ENCODE measurements at places on chromosomes 4 and X.
A peak's percentile ranks its signal among the peaks of the same experiment; 100 is the strongest.

DNA sequence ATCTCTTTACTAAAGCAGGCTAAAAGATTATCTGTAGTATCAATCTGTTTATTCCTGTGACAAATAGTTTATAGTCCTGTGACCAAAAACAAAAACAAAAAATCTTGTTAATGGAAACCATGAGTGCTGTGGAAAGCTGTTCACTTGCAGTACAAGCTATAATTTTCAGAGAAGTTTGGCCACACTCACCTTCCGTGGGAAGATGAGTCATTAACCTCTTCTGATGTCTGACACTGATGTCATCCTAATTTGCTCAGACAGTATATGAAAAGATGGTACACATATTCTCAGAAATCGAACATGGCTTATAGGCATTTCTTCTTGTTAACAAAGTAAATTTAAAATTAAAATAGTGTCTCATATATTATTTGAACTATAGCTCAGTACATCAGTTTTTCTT, 19.9 kb upstream of the ENPP6 start:
- peak; percentile 3 for DNase-seq

DNA sequence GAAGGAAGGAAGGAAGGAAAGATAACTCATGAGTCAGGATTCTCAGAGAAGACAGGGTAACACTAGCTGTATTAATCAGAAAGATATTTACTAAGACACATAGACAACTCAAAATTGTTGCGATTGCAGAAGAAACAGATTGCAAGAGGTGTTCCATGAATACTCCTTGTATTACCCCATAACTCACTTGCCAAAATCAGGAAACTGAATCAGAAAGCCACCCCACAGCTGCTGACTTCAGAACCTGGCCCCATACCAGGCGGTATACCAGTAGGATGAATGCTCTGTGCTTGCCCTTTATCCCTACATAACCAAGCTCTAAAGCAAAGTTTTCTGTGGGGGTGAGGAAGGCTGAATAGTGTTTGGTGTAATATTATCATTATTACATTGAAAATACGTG, 468.5 kb downstream of the IQCM start:
- DNase-seq = no peak

DNA sequence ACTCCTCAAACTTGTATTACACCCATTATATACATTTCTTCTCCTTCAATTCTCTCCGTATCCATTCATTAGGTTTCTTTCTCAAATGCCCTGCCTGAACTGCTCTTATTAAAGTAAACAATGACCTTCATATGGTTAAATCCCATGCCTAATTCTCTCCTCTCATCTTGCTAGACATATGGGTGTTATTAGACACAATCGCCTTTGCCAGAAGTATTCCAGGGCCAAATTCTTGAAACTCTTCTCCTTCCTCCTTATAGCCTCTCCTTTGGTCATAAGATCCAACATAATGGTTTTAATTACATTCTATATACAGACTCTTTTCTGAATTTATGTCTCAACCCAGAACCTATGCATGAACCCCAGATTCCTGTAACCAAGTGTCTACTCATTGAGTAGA, 4.8 kb downstream of the ANXA10 start:
- DNase-seq = no peak

GRCh38 chr4:182289809-182290208, 46.6 kb downstream of the TENM3 start:
- no peak for DNase-seq

DNA sequence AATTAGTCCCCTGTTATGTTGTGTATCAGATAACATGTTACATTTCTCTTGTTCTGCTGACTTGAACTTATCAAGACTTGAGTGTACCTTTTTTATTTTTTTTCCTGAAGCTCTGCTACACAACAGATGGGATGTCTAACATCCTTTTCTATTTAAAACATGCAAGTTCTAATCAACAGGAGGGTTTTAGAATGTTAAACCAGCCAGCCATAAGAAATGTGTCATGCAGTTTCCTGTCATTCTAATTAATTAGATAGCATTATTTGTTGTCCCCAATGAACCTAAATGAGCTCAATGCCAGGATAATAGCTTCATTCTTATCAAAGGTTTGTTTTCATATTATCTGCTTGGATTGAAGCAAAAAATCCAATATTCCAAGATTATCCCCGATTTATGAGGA, 958.2 kb downstream of the PCDH7 start:
- DNase-seq = no peak

DNA sequence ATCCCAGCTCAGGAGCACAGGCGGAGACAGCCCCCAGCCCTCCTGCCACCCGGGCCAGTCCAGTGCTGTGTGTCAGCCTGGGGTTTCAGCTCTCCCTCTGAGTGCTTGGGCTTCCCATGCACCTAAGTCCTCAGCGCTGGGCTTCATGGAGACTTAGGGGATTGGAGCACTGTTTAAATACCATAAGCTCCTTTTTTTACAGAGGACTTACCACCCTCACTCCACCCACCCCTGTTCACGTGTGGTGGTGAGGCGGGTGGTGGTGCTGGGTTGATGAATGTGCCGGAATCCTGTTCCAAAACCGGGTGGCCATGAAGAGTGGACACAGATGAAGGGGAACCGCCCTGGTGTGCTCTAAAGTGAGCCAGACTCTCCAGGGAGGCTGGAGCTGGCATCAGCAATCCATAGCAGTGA, 66.9 kb downstream of the PSAPL1 start:
- DNase-seq = no peak

- DNase-seq = no peak
Measured at GRCh38 chr4:86657382-86657781, 63.3 kb downstream of the PTPN13 start.

GRCh38 chr4:8155048-8155447, 3.6 kb downstream of the ABLIM2 start:
- no peak for DNase-seq

DNA sequence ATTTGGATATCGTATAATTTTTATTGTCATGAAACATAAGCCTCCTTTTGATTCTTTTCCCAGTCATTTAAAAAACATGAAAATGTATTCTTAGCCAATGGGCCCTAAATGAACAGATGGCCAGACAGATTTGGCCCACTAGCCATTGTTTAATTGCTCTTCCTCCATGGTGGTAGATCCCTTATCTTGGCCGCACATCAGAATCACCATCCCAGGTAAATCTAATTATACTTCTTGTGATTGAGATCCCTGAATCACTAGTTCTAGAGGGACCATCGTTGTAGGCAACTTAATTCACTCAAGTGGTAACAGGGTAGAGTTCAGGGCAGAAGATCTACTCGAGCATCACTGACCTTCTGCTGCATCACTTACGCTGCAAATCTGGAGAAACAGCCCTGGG, 24.1 kb upstream of the VCX3A start:
- DNase-seq = no peak

Measured in MV-4-11 (cell line).